ENCODE measurements at places on chromosomes 11 and 22.

DNA sequence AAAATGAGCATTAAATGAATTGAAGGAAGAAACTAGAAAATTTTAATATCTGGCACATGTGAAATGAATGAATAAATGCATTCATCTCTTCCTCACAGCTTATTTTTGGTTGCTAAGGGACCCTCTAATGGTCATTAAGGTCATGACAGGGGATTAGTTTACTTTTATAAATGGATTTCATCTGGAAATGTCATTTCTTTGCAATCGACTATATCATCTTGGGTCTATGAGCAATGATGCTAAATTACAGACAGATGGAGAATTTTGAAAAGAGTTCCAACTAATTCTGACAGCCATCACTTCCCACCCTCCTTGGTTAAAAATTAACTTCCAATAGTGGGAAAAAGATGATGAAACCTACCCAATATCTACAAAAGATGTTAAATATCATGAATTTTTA is 98.0 kb downstream of the KIF18A start:
- no peak for DNase-seq

DNA sequence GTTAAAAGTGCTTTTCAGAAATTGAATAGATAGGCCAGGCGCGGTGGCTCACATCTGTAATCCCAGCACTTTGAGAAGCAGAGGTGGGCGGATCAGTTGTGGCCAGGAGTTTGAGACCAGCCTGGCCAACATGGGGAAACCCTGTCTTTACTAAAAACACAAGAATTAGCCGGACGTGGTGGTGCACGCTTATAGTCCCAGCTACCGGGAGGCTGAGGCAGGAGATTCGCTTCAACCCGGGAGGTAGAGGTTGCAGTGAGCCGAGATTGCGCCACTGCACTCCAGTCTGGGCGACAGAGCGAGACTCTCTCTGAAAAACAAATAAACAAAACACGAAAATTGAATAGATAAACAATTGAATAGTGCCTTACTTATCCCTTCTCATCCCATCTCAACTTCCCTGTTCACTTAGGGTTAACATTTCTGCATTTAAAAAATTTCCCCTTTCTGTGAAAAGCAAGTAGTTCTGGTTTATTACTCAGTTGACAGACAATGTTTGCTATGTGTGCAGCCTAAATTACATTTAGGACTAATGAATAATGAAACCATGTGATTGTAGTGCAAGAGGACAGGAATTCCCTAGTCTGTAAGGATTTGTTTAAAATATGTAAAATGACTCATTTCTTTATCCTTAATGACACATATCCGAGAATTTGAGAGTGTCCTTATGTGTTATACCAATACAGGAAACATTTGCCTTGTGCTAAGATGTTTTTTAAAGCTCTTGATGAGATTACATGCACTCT is 6.0 kb downstream of the RNF169 start:
- DNase-seq = no peak

GRCh38 chr11:90309693-90310092 is 86.8 kb upstream of the CHORDC1 start:
- no peak for DNase-seq

DNA sequence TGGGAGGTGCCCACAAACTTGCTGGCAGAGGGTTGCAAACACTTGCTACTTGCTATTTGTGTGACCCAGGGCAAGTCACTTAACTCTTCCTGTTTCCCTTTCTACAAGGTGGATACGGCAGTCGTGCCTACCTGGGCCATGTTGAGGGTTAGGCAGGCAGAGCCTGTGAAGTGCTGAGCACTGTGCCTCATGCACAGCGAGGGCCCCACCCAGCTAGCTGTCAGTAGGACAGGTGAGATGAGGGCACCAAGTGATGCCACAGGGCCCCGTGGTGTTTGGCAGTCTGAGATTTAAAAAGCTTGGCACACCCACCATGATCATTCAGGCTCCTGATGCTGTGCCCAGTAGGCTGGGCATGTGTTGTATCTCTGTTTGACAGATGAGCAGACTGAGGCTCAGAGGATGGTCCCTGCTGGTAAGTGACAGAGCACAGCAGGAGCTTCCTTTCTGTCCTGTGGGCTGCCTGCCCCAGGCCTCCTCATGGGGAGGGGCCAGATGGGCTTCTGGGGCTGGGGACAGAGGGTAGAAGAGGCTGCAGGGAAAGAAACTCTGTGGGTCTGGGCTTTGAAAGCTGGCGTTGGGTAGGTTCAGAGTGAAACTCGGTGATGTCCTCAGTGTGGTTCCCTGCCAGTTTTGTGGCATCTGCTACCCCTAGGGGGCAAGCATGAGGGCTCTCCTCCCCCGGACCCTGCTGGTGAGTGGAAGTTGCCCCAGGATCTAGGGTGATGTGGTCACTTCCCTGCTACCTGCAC is 59.3 kb downstream of the TSPAN18 start:
- no peak for DNase-seq

GRCh38 chr22:45962756-45963324 is 14.1 kb downstream of the WNT7B start:
- no peak for DNase-seq

GRCh38 chr11:67163006-67163405 is 43.9 kb downstream of the KDM2A start:
- DNase-seq = no peak

All from occipital lobe (tissue), 3 donors.